ENCODE measurements at places on chromosomes 1 and 21.

DNA sequence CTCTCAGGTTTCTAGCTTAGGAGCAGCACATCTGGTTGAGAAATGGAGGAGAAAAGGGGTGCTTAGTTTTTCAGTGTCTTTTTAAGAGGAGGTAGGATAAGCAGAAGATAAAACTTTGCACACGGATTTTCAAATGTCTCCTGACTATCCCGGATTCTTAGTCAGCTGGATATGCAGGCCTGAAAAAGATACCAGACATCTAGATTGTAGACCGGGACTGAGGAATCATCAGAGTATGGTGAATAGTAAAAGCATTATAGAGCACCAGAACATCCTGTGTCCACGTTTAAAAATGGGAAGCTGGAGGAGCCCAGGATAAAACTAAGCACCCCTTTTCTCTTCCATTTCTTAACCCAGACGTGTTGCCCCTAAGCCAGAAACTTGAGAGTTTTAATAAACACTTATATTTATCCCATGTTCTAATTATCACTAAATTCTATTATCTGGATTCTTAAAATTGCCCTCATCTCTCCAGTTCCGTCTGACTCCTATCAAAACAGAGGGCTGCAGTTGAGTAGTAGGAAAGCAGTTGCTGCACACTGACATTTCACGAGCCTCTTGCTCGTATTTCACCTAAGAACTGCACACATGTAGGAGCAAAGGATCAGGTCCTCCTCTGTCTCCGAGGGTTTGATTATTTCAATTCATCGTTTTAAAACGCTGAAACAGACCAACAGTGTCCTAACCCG is 609 bp downstream of the PIGK start:
- no peak for DNase-seq

GRCh38 chr1:232792949-232793348 is 12.3 kb upstream of the MAP10 start:
- no peak for DNase-seq

DNA sequence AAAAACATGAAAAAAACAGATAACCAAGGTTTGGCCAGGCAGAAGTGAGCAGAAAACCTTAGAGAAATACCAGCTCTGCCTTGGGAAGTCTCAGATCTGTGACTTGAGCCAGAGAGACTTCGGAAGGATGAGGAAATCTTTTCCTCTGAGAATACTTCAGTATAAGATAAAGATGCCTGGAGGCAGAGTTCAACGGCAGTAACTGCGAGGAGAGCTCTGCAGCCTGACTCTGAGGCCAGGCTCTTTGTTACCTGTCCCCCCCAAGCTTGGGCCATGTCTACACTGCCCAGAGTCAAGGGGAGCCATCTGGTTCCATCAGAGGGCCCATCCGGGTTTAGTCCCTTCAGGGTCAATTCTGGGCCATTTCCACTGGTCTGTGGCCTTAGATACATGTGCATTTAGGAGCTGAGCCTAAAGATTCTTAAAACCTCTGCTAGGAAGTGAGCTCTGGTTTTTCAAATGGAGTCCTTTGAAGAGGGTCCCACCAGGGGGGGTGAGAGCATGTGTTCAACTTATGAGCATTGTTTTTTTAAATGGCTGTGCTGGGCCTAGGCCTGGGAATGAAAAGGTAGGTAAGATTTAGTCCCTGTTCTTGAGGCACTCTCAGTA is 8.7 kb downstream of the KIRREL1 start:
- no peak for DNase-seq

GRCh38 chr21:34302521-34302920 is 61.3 kb upstream of the KCNE2 start:
- no peak for DNase-seq

DNA sequence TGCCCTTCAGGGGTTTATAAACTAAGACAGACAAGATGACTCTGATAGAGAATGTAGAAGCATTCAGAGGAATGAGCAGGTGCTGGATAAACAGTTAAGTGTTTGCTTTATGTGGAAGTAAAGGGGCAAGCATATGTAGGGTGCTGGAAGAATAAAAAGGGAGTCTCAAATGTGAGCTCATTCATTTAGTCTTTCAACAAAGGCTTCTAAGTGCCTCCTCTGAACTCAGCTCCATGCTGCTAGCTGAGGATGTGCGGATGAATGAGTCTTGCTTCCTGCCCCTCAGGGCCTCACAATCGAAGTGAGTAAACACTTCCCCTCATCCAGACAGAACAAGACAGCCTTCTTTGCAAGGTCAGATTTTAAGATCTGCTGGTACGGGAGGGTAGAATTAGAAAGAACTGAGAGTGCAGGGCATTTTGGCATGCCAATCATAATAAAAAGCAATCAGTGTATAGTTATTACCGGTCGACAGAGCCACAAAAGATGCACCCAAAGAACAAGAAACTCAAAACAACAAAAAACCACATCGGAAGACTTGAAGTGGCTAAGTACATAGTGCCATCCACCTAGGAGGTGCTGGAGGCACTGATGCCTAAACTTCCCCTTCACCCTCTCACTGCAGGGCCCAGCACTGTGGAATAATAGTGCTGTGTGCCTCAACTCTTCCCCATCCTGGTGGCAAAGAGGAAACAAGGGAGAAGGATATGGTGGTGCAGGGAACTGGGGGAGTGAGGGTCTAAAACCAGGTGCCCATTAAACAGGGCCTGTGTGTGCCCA is 69.8 kb downstream of the TNR start:
- no peak for DNase-seq

GRCh38 chr1:156667610-156667967 is 9.6 kb downstream of the NES start:
- DNase-seq, result no peak

Measured in stimulated activated naive CD8-positive, alpha-beta T cell treated with anti-CD3 and anti-CD28 coated beads, Interleukin-15, Interleukin-2, amounts not matched to agents 100 U/mL and 50 U/mL, for 24 hours (primary cell).